T-helper 2 cell treated with Interferon-gamma antibody and Interleukin-4, amounts not matched to agents 5 μg/mL and 100 μg/mL, for 36 hours (primary cell): ENCODE measurements at places on chromosomes 3 and 15.

DNA sequence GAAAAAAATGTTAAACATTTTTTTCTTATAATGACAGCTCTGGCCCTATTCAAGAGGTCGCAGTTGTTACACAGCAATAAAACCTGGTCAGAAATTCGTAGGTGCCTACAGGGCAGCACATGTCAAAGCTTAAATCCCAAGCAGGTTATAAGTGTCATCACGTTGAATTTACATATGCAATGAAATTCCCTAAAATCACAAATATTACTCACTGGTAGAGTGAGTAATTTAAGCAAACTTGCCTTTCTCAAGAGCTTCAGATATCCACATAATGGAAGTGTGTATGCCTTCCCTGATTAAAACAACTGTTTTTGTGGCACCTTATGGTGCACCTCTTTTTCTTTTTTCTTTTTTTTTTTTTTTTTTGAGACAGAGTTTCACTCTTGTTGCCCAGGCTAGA lies 90.7 kb upstream of the FNDC3B start:
- no peak for DNase-seq

- no peak for DNase-seq
These were observed 25.0 kb downstream of the LSM3 start for GRCh38 chr3:14203521-14204079.

- no peak for DNase-seq
These were observed 888 bp downstream of the TMEM115 start for GRCh38 chr3:50358355-50358910.

DNA sequence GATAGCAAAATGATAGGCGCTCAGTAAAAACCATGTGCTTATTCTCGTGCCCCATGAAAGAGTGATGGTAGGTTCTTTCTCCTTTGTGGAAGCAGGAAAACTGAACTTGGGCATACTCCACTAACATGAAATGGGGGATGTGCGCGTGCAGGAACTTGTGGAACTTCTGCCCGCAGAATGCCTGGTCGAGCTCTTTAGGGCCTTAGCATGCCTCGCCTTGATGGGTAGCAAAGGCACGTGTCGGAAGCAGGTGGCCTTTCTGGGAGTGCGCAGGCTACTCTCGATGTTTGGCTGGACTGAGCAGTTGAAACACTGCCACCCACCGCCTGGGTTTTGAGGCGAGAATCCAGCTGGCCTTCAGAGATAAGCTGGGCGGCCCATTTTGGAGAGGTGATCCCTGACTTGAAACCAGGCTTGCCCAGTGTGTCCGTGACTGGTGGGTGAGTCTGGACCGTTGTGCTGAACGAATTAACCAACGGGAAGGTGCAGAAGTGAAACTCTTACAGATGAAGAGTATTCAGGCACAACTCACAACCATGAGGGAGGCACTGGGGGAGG lies 842 bp downstream of the PCCB start:
- DNase-seq = peak; percentile 9

DNA sequence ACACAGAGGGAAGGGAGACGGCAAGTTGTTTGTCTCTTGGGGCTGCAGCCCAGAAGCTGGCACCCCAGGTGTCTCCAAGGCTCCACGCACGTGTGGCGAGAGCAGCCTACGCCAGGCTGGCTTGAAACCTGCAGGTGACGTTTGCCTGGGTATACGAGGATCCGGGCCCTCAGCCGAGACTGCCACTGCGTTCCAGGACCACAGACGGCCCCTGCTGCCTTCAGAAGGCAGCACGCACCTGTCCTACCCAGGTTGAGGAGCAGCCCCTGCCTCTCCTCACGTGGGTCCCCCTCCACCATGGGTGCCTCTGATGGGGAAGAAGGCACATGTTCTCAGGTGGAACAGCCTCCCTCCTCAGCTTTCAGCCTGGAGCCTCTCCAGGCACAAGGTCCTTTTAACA lies 75.3 kb upstream of the PRR20G start:
- DNase-seq = no peak

- DNase-seq = no peak
These were observed 540.5 kb downstream of the AGBL1 start for GRCh38 chr15:86620157-86620556.
